ENCODE measurements at places on chromosomes 16 and 17. TPM values are rescaled to one million over a fixed set of nuclear protein-coding genes. Genes with fewer than 3 reads are reported as not detected.

The NUTF2 gene
- total RNA-seq: 171 TPM

The TBC1D3I gene
- not detected for total RNA-seq

The CHST6 gene
- total RNA-seq: not detected

The SCN4A gene
- 0.10 TPM for total RNA-seq

The CYLD gene
- total RNA-seq: 71.9 TPM

The NME2 gene
- total RNA-seq: 1,086 TPM

The SYT17 gene
- total RNA-seq: not detected

The SYNGR3 gene
- total RNA-seq: 5.7 TPM

The CCDC144A gene
- 5.3 TPM for total RNA-seq

The KRTAP2-3 gene
- not detected for total RNA-seq

The COPZ2 gene
- total RNA-seq: 2.4 TPM

The SLC13A2 gene
- not detected for total RNA-seq

The MPV17L gene
- total RNA-seq: not detected

The KRTAP1-5 gene
- total RNA-seq: not detected

The SAT2 gene
- total RNA-seq: 16.9 TPM

The KRTAP4-9 gene
- not detected for total RNA-seq

The CCL14 gene
- not detected for total RNA-seq

The GINS2 gene
- 66.6 TPM for total RNA-seq

The TADA2A gene
- 27.3 TPM for total RNA-seq

The TPSB2 gene
- total RNA-seq: not detected

The CEP295NL gene
- not detected for total RNA-seq

The CA7 gene
- total RNA-seq: not detected

The HOXB6 gene
- not detected for total RNA-seq

The TBC1D3K gene
- total RNA-seq: not detected

The PLSCR3 gene
- 58.6 TPM for total RNA-seq

The PIMREG gene
- total RNA-seq: 18.1 TPM

The GP1BA gene
- not detected for total RNA-seq

The WFIKKN1 gene
- 0.25 TPM for total RNA-seq

The VPS9D1 gene
- total RNA-seq: 0.91 TPM

The NPIPA8 gene
- total RNA-seq: 0.19 TPM

The GPR142 gene
- not detected for total RNA-seq

The USP10 gene
- 93.9 TPM for total RNA-seq

The EXOSC6 gene
- total RNA-seq: 21.0 TPM

The KCTD5 gene
- 21.8 TPM for total RNA-seq

The EVPLL gene
- total RNA-seq: not detected

The KNOP1 gene
- 26.1 TPM for total RNA-seq

All from activated naive CD4-positive, alpha-beta T cell treated with anti-CD3 and anti-CD28 coated beads for 36 hours (primary cell).